Kidney epithelial cell (primary cell): ENCODE measurements at places on chromosomes 13 and 19. TPM values are rescaled to one million over a fixed set of nuclear protein-coding genes. Genes with fewer than 3 reads are reported as not detected.

The LILRB3 gene
- total RNA-seq = 0.50 TPM in 1 of 2 replicates, not detected in the other

DNA sequence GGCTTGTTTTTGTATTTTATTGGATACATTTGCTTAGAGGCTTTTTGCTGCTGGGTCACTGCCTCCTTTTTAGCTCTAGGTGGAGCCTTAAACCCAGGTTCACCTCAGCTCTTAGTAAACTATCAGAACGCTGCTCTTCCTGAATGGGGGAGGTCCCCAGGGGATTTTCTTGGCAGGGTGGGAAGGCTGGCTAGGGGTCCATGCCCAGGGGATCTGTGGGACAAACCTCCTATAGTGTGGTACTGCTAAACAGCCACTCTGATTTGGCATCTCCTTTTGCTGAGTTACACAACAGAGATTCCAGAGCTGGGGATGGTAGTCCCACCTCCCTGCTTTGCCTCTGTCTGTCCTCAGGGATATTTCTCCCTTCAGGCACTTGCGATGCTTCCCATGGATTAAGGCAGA, 204.9 kb downstream of the ZIC5 start:
- no peak for DNase-seq

The CBY2 gene
- total RNA-seq = not detected in 2 replicates

The IL11 gene
- 32.1 and 38.7 TPM in 2 replicates for total RNA-seq

GRCh38 chr13:63161219-63161618, 1745.6 kb upstream of the PCDH20 start:
- no peak for DNase-seq

GRCh38 chr13:96090240-96091101, 564 bp downstream of the HS6ST3 start:
- no peak for DNase-seq

GRCh38 chr13:51223560-51224270, 1.5 kb downstream of the FAM124A start:
- no peak for DNase-seq

DNA sequence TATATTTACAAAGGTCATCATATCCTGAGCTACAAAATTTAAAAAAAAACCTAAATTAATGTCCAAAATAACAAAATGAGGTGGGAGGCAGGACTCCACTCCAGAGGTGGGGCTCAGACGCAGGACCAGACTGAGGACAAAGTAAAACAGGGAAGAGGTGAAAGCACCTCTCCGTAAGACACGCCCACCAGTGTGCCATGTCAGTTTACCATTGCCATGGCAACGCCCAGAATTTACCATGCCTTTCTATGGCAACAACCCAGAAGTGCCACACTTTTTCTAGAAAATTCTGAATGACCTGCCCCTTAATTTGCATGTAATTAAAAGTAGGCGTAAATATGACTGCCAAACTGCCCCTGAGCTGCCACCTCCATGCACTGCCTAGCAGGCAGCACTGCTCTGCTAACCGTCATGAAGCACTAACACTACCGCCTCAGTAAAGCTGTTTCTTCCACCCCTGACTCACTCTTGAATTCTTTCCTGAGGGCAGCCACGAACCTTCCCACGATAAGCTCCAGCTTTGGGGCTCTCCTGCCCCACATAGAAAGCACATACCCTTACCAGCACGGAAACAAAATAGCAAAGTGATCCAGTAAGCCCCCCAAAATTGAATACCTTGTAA, 22.3 kb upstream of the PDCD5 start:
- DNase-seq = no peak

The GJA3 gene
- 0.96 and 1.0 TPM in 2 replicates for total RNA-seq

- DNase-seq = no peak
Measured at GRCh38 chr13:106033659-106034058, 501.8 kb downstream of the EFNB2 start.
